Epithelial cell of prostate (primary cell): ENCODE measurements at places on chromosomes 5 and 9.
A peak's percentile ranks its signal among the peaks of the same experiment; 100 is the strongest.

- peak; percentile 82 for DNase-seq
Observed at GRCh38 chr5:125310749-125311148, 564.3 kb upstream of the ZNF608 start.

DNA sequence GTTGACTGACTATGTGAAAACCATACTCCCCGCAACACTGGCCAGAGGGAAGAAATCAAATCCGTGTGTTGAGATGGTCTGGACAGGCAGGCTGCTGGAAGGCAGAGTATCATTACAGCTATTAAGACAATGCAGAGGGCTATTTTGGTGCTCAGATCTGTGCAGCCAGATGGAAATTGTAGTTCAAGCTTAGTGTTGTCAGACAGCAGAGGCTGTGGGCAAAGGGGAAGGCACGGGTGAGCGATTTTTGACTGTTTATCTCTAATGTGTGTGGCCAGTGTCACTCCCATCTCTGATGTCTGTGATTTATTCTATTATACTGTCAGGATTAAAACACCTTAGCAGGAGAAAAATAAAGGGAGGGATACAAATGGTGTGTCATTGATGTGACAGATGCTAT is 984.4 kb upstream of the WWC1 start:
- no peak for DNase-seq

DNA sequence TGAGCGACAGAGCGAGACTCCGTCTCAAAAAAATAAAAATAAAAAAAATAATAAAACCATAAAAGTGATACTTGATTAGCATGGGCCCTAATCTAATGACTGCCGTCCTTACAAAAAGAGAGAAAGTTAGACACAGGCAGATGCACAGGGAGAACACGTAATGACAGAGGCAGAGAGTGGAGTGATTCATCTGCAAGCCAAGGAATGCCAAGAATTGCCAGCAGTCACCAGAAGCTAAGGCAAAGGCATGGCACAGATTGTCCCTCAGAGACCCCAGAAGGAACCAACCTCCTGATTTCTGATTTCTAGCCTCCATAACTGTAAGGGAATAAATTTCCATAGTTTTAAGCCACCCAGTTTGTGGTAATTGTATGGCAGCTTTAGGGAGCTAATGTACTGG is 79.6 kb upstream of the FREM1 start:
- no peak for DNase-seq

GRCh38 chr5:36444582-36445418 is 143.1 kb upstream of the RANBP3L start:
- no peak for DNase-seq

DNA sequence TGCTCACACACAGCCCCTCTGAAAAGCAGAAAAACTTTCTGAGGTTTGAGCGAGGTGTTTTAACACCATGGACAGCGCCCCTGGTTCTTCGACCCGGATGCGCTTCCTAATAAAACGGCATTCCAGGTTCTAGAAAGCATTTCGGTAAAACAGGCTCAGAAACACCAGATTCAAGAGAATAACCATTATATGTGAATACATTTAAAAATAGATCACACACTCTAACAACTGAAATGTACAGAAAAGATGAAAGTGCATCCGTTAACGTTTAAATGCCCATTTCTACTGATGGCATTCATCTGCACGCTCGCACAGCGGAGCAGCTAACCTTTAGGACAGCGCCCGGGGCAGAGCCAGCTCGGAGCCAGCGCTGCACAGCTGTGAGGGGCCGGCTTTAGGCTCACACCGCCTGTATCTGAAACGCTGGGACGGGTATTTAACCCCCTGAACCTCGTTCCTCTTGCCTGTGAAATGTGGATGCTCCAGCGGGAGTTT is 26.3 kb upstream of the TENT4A start:
- no peak for DNase-seq

DNA sequence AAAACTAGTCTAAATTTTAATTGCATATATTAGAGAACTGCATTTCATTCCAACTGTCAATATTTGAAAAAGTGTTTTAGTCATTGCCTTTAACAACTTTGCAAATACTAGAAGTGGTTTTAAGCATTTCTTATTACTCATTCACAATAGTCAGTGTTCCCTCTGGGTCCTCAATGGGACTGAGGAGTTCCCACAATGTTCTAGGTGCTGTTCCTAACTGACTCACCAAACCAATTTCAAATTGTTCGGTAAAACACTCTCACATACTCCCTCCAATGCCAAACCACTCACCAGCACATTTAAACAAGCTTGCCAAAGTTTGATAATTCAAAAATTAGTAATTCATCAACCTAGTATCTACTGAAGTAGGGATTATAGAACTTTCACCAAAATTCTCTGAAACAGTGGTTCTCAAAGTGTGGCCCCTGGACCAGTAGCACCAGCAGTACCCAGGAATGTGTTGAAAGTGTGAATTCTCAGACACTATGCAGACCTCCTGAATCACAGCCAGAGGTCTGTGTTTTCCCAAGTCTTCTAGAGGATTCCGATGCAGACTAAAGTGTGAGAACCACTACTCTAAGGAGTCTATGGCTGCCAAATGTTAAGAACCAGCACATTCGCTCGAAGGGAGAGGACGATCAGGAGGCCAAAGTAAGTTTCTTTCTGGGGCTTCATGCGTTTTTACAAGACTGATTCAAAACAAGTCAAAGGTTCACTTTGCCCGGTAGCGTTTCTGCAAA is 72.8 kb downstream of the APBA1 start:
- no peak for DNase-seq

GRCh38 chr5:1445313-1445688 is at the start of gene SLC6A3:
Gene SLC6A3 (minus strand): TSS chr5:1445440. CDS start chr5:1443197, 2,243 bp downstream.
- DNase-seq: no peak

DNA sequence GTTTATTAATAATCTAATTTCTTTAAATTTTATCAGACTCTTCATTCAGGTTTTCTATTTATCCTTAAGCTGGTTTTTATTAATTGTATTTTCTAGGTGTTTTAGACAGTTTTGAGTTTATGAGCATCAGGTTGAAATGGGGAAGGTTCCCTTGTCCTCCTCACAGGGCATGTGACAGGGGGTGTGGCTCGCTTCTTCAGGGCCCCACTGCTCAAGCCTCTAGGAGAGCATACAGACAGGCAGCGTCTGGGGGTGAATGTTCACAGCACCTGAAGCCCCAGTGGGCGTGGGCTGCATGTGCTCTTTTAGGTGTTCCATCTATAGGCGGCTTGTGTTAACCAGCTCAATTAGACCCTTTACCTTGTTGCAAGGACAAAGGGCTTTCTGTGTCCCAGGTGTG is 78.2 kb upstream of the RUFY1 start:
- no peak for DNase-seq

DNA sequence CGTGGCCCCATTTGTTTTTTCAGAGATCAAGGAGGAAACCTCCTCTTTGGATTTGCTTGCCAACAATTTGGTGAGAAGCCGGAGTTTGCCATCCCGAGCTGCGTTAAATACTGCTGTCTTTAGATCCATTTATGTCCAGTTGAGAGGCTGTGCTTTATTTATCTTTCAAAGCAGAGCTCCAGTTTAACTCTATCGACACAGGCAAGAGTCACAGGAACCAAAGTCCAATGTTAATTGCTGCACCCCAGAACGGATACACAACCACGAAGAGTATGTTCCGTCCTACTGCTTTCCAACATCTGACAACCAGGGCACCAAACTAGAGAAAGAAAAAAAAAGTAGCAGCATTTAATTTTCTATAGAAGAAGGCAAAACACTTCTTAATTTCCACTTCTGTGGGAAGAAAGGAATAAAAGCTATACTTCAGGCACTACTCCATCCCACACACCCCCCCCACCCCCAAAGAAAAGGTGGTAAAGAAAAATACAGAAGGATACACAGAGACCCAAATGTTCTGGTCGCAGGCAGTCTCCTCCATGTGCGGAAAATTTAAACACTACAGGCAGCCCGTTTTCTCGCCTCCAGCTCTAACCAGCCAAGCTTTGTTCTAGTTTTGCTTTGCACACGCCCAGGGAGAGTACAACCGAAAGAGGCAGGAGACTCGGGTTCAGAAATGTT is 1.1 kb downstream of the FEM1C start:
- DNase-seq: no peak

DNA sequence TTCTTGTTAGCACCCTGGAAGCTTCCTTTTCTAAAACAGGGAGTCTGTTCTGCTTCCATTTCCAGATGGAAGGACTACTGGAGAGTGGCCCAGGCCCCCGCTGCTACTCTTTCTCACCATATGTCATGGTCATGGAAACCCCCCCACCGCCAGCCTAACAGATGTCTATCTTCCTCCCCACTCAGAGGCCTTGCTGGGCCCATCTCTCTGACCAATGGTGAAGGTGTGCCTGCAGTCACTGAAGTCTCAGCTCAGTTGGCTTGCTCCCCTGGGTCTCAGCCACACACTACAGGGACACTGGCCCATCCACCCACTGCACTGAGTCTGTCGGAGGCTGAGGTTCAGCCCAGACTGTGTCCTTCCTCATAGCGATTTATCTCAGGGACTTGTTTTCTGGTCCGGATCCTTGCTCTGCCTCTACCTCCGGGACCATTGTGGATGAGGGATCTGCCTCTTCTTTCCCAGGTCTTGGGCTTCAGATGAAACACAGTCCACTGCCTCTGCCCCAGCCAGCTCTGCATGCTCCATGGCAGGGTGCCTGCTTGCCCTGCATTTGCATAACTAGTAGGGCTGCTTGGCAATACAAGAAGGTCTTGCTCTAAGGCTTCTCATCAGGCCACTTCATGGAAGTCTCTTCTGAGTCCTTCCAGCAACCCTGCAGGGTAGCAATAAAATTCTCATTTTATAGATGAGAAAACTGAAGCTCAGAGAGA is 30.8 kb downstream of the GALNT12 start:
- no peak for DNase-seq

GRCh38 chr5:139194486-139194885 is 3.7 kb downstream of the SIL1 start:
- DNase-seq: no peak

GRCh38 chr9:87740209-87740608 is 14.3 kb downstream of the CTSL start:
- DNase-seq: no peak

DNA sequence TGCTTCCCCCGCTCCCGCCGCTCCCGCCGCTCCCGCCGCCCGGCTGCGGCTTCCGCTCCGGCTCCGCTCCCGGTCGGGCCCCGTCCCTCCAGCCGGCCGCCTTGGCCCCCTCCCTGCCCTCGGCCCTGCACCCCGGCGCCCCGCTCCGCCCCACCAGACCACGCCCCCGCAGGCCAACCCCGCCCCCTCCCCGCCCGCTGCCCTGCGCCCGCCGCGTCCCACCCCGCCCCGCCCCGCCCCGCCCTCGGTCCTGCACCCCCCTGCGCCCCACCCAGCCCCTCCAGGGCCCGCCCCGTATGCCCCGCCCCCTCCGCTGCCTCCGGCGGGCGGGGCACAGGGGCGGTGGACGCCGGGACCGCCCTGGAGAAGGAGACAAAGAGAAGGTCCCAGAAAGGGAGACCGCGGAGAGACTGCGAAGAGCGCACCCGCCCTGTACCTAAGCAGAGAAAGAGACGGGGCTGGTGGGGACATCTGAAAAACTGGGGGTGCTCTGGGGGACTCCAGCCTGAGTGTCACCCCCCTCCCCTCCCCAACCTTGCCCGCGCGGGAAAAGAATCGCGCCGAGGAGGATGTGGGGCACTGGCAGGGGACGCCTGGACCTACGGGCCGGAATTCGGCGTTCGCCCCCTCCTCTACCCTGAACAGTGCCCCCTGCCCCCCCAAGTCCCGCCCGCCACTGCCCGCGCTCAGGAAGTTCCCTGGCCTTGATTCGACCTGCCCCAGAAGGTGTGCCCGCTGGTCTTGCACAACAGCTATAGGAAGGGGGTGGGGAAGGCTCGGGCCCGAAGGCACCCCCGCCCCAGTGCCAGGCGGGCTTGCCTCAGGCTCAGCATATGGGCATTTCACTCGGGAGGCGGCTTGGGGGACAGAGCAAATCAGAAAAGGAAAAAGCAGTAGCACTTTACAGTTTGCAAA is 42.8 kb upstream of the STXBP1 start:
- DNase-seq: no peak

DNA sequence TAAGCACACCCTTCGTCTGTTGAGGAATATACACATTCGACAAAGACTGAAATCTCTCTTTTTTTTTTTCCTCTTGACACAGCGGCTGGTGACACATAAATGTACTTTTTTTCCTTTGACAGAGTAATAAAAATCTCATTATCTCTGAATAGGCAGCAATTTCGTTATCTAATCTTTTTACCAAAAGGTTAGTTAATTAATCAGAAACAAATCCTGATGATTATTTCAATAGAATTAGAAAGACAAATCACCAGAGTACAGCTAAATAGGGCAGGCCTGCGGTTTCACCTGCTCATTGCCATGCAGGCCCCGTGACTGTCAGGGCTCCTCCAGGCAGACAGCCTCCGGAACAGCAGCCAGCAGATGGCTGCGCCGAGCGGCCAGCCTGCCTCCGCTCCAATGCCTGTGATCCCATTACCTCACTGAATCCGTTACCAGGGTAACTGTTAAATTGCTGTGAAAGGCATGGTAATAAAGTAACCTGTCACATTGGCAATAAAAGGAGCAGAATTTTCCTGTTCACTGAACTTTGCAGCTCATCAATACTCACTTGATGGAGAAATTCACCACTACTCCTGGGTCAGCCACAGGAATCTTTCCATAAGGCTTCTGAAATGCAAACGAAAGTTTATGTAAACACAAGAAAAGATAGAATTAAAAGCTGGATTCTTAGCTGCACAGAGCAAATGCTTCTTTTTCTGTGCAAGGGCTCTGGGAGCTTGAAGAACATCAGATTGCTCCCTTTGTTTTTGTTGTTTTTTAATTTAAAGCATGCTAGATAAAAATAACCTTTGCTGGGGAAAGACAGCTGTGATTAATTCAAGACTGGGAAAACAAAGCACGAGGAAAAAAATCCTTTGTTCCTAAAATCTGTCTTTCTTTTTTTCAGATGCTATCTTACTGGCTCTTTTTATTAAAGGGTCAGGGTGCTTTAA is 666.4 kb upstream of the ZNF608 start:
- no peak for DNase-seq

GRCh38 chr9:132156262-132156661 is 5.6 kb upstream of the NTNG2 start:
- no peak for DNase-seq

DNA sequence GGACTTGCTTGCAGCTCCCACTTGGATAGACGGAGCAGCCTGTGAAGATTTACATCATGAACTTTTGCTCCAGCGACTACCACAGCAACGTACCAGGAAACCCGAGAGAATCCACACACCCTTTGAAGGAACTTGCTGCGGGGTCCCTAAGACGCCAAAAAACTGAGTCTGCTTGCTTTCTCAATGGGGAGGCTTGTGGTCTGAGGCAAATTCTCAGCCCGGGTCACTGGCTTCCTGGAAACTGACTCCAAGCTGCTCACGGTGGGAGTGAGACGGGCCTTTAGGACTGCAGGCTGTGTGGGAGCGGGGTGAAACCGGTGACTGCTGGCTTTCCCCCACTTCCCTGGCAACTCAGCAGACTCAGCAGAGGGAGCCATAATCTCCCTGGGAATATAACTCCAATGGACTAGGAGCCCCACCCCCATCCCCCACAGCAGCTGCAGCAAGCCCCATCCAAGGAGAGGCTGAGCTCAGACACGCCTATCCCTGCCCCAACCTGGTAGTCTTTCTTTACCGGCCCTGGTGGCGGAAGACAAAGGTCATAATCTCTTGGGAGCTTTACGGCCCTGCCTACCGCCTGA is 466.0 kb downstream of the CAAP1 start:
- no peak for DNase-seq

- DNase-seq: peak; percentile 94
Observed at GRCh38 chr9:132994410-132995120, 16.1 kb downstream of the GFI1B start.

GRCh38 chr5:81665795-81666194 is 85.1 kb downstream of the SSBP2 start:
- no peak for DNase-seq
